ENCODE measurements at places on chromosomes 3 and 15.

DNA sequence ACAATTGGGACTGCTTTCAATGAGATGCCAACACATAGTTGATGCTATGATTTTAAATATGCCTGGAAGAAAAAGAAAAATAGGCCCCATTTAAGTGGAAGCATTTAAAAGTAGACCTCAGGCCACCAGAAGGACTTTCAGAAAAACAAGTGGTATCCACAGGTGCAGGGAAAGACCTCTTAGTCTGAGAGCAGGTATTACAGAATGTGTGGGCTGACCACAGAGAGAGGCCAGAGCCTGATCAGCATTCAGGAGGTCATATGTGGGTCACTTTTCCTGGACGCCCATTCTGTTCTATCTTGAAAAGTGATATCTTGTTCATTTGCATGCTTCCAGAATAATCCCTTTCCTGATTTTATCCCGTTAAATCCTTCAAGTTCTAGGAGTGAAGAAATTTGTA lies 95.5 kb downstream of the GABRG3 start:
- no peak for DNase-seq

- DNase-seq, result no peak
Measured at GRCh38 chr3:133662278-133662651, 524 bp upstream of the TOPBP1 start.

DNA sequence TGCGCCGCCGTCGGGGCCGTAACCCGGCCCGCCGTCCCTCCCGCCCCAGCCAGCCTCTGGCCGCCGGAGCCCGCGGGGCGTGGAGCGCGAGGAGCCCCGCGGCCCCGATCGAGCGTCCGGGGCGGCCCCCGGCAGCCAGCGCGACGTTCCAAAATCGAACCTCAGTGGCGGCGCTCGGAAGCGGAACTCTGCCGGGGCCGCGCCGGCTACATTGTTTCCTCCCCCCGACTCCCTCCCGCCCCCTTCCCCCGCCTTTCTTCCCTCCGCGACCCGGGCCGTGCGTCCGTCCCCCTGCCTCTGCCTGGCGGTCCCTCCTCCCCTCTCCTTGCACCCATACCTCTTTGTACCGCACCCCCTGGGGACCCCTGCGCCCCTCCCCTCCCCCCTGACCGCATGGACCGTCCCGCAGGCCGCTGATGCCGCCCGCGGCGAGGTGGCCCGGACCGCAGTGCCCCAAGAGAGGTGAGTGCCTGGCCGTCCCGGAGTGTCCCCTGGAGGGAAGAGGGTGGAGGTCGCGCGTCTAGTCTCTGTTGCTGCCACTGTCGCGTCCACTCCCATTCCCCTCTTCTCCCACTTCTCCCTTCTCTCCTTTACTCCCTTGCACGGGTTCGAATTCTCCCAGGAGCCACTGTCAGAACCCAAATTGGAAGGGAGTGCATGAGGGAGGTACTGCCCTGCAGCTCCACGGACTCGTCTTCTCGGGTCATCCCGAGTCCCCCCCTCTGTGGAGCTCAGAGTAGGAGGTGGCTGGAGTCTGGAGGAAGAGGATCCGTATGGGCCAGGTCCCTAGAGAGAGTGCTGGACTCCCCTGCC lies 585 bp downstream of the CSK start:
- no peak for DNase-seq

DNA sequence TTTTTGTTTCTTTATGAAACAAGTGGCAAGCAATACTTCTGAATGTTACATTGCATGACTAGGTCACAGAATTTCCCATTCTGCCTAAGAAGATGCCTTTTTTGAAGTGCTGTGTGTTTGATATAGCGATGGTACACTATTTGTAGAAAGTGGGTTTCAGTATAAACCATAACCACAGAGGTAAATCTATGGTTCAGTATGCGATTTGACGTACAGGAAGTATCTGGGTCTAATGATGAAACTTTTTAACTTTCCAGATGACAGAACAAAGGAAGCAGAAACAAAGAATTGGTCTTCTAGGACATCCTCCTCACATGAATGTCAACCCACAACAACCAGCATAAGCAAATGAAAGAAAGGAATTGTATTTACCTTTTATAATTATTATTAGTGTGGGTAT lies 133.4 kb upstream of the BHLHE40 start:
- no peak for DNase-seq

- no peak for DNase-seq
Measured at GRCh38 chr3:52036829-52037228, 19.5 kb downstream of the DUSP7 start.

DNA sequence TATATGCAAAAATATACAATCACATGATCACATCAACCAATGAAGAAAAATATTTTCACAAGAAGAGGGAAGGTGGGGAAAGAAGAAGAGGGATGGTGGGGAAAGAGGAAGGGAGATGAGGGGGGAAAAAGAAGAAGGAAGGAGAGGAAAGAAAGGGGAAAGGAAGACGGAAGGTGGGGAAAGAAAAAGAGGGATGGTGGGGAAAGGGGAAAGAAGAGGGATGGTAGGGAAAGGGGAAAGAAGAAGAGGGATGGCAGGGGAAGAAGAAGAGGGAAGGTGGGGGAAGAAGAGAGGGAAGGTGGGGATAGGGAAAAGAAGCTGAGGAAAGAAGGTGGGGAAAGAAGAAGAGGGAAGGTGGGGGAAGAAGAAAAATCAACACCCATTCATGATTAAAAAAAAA lies 3.2 kb upstream of the GOLGB1 start:
- no peak for DNase-seq

- DNase-seq, result no peak
Measured at GRCh38 chr3:174710612-174711011, 148.5 kb upstream of the NAALADL2 start.

DNA sequence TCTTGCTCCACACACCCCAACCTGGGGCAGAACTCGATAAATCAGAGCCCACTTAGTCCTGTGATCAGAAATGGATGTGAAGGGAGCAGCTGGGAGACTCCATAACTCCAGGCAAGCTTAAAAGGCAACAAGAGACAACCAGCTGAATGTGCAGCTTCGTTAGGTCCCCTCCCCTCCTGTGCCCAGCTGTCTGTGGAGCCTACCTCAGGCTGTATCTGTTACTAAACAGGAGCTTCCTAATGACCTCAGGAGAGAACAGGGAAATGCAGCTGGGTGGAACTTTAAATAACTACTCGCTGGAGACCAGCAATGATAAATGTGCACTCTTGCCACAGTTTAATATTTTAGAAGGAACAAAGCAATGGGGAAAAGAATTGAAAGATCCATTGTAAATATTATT lies 25.9 kb downstream of the SLC9A9 start:
- no peak for DNase-seq

GRCh38 chr3:153785901-153786300 lies 335.3 kb upstream of the ARHGEF26 start:
- DNase-seq, result no peak

Measured in stimulated activated CD4-positive, alpha-beta T cell treated with anti-CD3 and anti-CD28 coated beads, Interleukin-1b, Interleukin-23, amount 100 ng/mL, for 1 hour (primary cell).